ENCODE measurements at places on chromosomes 13 and 19. TPM values are rescaled to one million over a fixed set of nuclear protein-coding genes. Genes with fewer than 3 reads are reported as not detected.

GRCh38 chr19:934865-935479 lies 9.1 kb downstream of the ARID3A start:
- DNase-seq: peak; percentile 91

GRCh38 chr19:51750400-51751094 lies 1.1 kb downstream of the FPR1 start:
- DNase-seq: no peak

GRCh38 chr13:61406275-61406674 lies 9.4 kb downstream of the PCDH20 start:
- no peak for DNase-seq

DNA sequence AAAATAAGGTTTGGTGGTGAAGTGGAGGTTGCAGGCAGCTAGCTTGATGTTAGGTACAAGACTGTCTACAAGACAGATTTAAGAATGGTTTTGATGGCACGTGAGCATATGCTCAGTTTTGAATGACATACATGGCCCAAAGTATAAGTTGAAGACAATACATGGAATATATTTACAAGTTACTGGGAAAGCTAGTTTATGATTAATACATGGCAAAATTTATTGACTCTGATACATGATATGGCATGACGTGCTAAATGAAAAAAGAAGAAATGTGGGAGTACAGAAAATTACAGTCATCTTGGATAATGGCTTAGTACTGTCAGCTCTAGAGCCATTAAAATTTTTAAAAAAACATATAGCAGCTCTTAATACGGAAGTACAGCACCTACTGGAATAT lies 4.4 kb downstream of the KLF5 start:
- DNase-seq: no peak

Gene CEACAM3
- 2.5 TPM for total RNA-seq

- DNase-seq: no peak
Measured at GRCh38 chr19:9528757-9529336, 9.6 kb downstream of the ZNF426 start.

- DNase-seq: no peak
Measured at GRCh38 chr13:37456506-37456905, 142.1 kb downstream of the POSTN start.

DNA sequence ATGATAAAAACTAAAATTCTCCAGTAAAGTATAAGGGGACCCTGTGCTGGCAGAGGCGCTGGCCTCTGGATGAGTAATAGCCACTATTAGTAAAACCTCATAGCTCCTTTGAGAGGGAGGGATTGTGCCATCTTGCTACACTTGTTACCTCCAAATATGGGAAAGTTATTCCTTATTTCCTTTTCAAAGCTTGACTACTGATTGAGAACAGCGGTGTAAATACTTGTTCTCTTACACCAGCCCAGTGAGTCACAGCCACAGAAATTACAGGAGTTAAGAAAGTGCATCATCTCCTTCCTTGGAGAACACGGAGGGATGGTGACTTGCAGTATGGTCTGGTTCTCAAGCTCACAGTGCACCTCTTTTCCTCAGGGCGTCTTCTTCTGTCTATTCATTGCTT lies 379.0 kb downstream of the EFNB2 start:
- DNase-seq: no peak

DNA sequence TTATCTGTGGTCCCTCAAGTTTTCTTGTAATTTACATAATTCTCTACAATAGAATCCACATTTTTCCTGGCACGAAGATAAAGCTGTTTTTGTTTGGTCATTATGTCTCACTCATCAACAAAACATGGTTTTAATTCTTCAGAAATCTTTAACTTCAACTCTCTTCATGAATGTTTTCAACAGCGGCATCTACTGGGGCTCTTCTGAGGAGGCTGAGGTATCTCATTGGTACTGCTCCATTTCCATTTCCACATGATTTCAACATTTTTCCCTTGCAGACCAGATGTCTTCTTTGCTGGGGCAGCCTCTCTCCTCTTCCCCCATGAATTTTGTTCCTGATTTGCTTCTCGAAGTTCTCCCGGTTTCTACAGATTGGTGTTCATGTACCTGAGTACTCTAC lies 5.8 kb upstream of the KBTBD7 start:
- no peak for DNase-seq

Data from mucosa of descending colon (tissue), 3 donors.